Activated CD4-positive, CD25-positive, alpha-beta regulatory T cell treated with anti-CD3 and anti-CD28 coated beads, Interleukin-2, amount 50 U/mL, for 16 hours (primary cell): ENCODE measurements at places on chromosomes 3 and 15.

- no peak for DNase-seq
Measured at GRCh38 chr3:48425281-48425812, 4.5 kb downstream of the PLXNB1 start.

DNA sequence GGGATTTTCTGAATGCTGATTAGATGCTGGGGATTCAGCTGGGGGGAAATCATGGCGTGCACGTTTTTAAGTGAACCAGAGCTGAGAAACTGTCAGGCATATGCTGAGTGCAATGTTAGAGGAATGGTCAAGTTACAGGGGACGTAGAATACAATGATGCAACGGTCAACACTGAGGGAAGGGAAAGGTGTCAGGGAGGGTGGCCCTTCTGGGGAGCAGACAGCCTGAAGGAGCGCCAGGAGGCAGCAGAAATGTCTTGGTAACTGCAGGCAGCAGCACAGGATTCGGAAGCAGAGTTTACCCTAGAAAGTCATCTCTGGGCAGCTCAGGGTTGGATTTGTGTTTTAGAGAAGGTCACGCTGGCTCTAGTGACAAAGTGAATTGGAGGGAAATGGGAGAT, 47.6 kb upstream of the RGMA start:
- no peak for DNase-seq

DNA sequence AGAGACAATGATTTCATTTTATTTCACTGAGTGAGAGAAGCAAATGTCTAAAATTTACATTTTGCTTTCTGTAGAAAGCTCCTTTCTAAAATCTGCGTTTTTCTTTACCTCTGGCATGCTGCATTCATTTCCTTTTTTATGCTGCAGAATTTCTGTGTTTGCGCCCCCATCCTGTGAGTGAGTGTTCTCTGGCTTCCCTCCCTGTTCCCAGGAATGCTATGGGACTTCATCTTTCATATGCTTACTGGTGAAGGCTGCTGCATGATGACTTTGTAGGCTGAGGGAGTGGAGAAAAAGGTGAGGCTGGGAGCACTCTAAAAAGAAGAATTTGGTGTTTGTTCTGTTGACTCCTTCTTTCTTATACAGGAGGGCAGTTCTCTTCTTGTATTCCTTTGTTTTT, 7.7 kb upstream of the TMC3 start:
- no peak for DNase-seq

DNA sequence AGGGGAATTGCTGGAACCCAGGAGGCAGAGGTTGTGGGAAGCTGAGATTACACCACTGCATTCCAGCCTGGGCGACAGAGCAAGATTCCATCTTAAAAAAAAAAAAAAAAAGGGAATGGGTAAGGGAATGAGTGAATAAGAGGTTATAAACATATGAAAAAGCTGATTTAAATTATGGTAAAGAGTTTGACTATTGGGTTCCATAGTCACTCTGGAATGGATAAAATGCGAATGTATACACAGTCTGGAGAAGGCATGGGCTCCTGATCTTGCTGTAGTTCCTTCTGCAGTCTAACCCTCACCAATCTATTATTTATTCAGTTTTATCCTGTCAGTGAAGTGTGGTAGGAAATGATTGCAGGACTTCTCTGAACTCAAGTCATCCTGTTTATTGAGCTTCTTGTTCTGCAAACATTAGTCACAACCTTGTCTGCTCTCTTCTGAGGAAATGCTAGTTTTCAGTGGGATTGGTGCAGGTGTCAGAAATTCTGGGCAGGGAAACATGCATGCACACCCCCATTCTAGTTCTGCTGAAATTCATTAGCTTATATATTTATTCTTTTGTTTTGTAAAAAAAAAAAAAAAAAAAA, 190.9 kb upstream of the CFAP20DC start:
- DNase-seq: no peak

- no peak for DNase-seq
Measured at GRCh38 chr3:177563792-177564191, 366.5 kb upstream of the TBL1XR1 start.

DNA sequence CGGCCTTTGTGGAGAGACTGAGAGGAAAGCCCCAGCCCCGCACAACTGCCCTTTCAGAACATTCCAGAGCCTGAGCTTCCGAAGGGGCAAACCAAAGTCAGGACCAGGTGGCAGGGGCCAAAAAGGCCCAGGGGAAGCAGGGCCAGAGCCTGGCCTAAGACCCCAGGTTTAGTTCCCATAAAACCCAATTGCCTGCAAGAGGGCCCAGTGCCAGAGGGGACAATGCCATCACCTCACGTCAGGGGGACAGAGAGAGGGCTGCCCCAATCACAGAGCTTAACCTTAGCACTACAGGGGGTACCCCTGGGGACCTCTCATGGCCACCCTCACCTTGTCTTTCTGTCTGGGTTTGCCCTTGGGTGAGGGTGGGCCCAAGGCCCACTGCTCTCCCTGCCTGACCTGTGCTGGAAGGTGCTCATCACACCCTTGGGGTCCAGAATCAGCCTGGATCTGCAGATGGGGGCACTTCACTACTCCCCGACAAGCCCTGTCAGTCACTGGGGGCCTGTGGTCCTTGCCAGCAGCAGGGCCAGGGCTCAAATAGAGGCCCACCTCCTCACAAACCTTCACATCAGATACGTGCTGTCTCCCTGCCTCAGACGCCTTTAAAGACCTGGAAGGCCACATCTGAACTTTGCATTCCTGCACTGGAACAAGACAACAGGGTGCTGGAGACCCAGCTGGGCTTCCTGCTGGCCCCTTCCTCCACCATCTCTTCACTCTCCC, 3.8 kb downstream of the CALML4 start:
- DNase-seq: no peak

GRCh38 chr3:146638718-146639117, 33.6 kb upstream of the PLSCR5 start:
- DNase-seq: no peak
